ENCODE measurements at places on chromosomes 3 and 15. TPM values are rescaled to one million over a fixed set of nuclear protein-coding genes. Genes with fewer than 3 reads are reported as not detected.

The OR5K2 gene
- polyA plus RNA-seq, result 1.2 TPM

The TM2D3 gene
- 66.0 TPM for polyA plus RNA-seq

The IGSF11 gene
- 5.8 TPM for polyA plus RNA-seq

The TPRG1 gene
- polyA plus RNA-seq, result 0.68 TPM

The BHLHE40 gene
- 25.1 TPM for polyA plus RNA-seq

The KLHL6 gene
- 1.1 TPM for polyA plus RNA-seq

The GPR156 gene
- polyA plus RNA-seq, result 3.4 TPM

The TNFSF10 gene
- 42.4 TPM for polyA plus RNA-seq

The SLC27A2 gene
- polyA plus RNA-seq, result 70.6 TPM

The CCR4 gene
- 0.18 TPM for polyA plus RNA-seq

The CALML4 gene
- polyA plus RNA-seq, result 34.3 TPM

The APBA2 gene
- polyA plus RNA-seq, result 12.6 TPM

The TMEM212 gene
- polyA plus RNA-seq, result 0.32 TPM
